ENCODE measurements at places on chromosomes 6 and 20. TPM values are rescaled to one million over a fixed set of nuclear protein-coding genes. Genes with fewer than 3 reads are reported as not detected.

DNA sequence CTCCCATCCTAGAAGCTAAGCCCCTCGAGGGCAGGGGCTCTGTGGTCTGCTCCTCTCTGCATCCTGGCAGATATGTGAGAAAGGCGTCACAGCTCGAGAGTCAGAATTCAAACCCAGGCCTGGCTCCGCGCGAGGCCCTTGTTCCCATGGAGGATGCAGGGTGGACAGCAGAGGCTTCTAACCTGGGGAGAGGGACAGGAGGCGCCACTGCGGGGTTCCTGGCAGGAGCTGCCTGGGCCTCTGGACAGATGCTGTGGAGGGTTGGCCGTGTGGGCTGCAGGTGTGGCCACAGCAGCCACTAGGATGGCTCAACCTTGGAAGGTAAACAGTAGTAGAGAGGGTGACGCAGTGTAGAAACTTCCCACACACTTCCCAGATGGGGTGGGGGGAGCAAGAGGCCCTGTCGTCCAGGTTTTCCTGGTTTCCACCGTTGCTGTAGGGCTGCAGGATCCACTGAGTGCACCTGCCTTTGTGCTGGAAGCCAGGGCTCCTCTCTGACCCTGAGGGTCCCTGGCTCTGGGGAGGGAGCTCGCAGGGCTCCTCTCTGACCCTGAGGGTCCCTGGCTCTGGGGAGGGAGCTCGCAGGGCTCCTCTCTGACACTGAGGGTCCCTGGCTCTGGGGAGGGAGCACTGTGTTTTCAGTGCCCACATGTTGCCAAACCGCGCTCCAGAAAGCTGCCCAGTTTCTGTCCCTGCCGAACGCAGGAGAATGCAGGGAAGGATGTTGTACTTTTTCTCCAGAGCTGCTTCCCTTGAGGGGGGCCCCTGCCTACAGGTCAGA, 14.2 kb downstream of the RBM38 start:
- no peak for DNase-seq

DNA sequence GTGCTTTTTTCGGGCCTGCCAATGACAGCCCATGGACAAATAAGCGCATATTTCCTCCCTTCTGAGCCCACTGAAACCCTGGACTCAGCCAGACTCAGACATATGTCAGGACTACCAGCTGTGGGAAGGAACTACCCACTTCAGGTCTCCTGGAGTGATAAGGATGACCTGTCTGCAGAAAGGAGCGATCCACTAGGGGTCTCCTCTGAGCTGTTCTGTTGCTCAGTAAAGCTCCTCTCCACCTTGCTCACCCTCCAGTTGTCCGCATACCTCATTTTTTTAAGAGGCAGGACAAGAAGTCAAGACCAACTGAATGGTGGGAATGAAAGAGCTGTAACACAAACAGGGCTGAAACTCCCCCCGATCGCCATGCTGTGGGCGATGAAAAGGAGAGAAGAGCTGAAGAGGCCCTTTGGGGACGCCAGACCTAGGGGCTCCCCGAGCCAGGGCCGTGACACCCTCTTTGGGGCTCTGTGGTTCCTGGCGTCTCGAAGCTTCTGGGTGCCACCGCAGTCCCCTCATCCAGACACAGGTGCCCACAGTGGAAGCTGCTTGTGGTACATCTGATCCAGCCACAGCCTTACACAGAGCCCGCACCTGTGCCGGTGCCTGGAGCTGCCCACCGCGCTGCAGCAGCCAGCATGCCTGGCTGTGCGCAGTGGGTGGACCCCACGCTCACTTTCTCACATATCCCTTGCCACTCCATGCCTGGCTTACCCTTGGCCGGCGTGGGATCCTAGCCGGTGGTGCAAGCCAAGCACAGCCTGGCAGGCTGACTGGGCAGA, 68.8 kb downstream of the EYS start:
- peak; percentile 65 for DNase-seq

DNA sequence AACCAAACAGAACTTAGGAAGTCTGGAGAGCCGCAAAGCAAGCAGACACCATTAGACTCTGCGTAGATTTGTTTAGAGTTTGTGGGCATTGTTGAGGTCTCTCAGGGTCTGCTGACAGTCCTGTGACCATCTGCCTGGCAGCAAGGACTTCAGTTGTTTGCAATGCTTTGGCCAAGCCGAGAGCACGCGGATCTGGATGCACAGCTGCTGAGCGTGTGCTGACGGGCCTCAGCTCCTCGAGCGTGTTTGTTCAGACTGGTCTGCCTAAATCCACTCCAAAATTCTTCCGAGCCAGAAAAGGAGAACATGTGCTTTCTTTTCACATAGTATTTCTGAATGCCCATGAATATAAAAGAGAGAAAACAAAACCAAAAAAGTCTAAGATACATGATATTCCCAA, 159.0 kb downstream of the ZNF217 start:
- DNase-seq = peak; percentile 32

GRCh38 chr6:12333128-12333527, 43.0 kb downstream of the EDN1 start:
- DNase-seq = no peak

GRCh38 chr6:42960243-42961019, at the start of gene GNMT:
Gene GNMT, plus strand, starts transcription at chr6:42960754. Its CDS starts 14 bp downstream, at chr6:42960768.
- peak; percentile 47 for DNase-seq

- DNase-seq = no peak
These were observed 156.1 kb downstream of the COL21A1 start for GRCh38 chr6:56091159-56091869.

DNA sequence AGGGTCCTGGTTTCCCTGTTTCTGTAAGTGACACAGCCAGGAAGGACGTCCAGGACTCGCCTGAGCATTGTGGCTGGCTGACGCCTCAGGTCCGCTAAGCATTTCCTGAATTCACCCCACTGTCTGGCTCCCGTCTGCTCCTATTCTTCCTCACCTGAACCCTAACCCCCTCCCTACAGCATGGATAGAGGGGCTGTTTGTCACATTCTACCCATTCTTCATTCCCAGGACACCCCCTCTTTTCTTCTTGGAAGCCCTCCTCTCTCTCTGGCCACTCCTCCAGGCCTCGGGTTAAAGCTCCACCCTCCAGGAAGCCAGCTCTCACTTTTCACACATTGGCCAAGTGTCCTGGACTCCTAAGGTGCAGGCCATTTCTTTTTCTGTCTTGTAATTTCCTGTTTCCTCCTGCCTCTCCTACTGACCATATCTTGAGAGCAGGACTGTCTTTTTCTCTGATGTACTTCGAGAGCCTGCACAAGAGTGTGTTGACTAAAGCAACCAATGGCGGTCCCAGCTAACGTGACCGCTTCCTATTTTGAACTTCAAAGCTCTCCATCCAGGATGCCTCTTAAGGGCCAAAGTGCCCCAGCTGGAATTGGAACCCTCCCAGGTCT, 24.2 kb upstream of the MYMX start:
- no peak for DNase-seq

GRCh38 chr6:167781066-167781767, 45.5 kb upstream of the AFDN start:
- DNase-seq = no peak

The CTSZ gene
- total RNA-seq = 13.1 TPM

The SRMS gene
- total RNA-seq = not detected

All from glutamatergic neuron (in vitro differentiated cells).